Esophagus muscularis mucosa (tissue), 4 donors: ENCODE measurements at places on chromosomes 7 and 10. TPM values are rescaled to one million over a fixed set of nuclear protein-coding genes. Genes with fewer than 3 reads are reported as not detected.

- no peaks in the 10 kb centered on the region for H3K27me3 ChIP-seq
- no peak overlapping the region for H3K4me3 ChIP-seq
- H3K36me3 ChIP-seq: no peaks in the 10 kb centered on the region
- H3K4me1 ChIP-seq: peaks cover 15% of the 10 kb centered on the region
Observed at GRCh38 chr10:26832960-26833359, 27.8 kb downstream of the ABI1 start.

DNA sequence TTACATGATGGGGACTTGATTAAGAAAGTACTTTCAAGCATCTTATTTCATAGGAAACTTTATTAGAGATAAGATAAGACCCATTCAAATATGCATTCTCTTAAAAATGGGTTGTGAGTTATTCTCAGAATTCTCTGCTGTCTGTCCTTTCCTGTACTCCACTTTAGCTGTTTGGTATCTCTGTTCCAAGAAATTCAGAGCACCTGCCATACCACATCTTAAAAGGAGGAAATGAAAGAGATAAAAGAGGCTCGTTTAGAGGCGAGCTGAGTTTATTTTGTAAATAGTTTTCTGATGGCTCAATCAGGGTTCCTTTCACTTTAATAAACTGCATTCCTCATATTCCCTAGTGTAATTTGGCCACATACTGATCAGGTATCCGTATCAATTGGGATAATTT lies 87.2 kb downstream of the MDFIC start:
- no peak overlapping the region for H3K4me3 ChIP-seq
- DNase-seq: no peak
- H3K4me1 ChIP-seq: peaks cover 43% of the 10 kb centered on the region
- no peaks in the 10 kb centered on the region for H3K27me3 ChIP-seq

GRCh38 chr7:85000735-85001350 lies 186.0 kb downstream of the SEMA3D start:
- H3K4me1 ChIP-seq: peaks cover 7% of the 10 kb centered on the region
- H3K27me3 ChIP-seq: no peaks in the 10 kb centered on the region
- H3K4me3 ChIP-seq: no peak overlapping the region
- DNase-seq: no peak
- no peaks in the 10 kb centered on the region for H3K36me3 ChIP-seq
- no peak overlapping the region for H3K27ac ChIP-seq

Gene DGKI
- total RNA-seq: 0.66 TPM

DNA sequence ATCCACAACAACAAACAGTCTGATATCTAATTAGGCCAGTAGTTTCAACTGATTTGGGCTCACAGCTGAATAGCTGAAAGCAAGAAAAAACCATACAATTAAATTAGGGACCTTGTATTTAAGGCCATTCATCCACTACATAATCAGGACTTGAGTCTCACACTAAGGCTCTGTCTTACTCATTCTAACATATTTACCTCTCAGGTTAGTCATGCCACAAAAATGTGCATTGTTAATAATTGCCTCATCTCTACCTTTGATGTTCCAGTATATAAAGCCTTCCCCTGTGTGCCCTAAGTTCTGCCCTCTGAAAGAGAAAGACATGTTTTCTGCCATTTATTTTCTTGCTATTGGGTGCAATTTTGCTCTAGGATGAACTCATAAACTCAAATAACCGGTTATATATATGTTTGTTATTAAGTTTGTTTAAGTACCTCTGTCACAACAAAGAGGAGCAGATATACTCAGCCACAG lies 5.3 kb upstream of the C1GALT1 start:
- H3K36me3 ChIP-seq: no peaks in the 10 kb centered on the region
- no peak overlapping the region for H3K27ac ChIP-seq
- DNase-seq: no peak
- H3K4me1 ChIP-seq: no peaks in the 10 kb centered on the region
- H3K27me3 ChIP-seq: no peaks in the 10 kb centered on the region
- H3K4me3 ChIP-seq: no peak overlapping the region

- no peak for DNase-seq
- H3K4me1 ChIP-seq: no peaks in the 10 kb centered on the region
- H3K27me3 ChIP-seq: no peaks in the 10 kb centered on the region
Observed at GRCh38 chr7:51316262-51316665, 345 bp downstream of the COBL start.

GRCh38 chr7:123580406-123581161 lies 21.0 kb upstream of the ASB15 start:
- no peak for DNase-seq
- no peaks in the 10 kb centered on the region for H3K27me3 ChIP-seq
- H3K4me3 ChIP-seq: no peak overlapping the region
- no peaks in the 10 kb centered on the region for H3K36me3 ChIP-seq
- H3K4me1 ChIP-seq: no peaks in the 10 kb centered on the region

GRCh38 chr10:7826971-7827370 lies 8.7 kb downstream of the TAF3 start:
- no peak overlapping the region for H3K27ac ChIP-seq
- no peaks in the 10 kb centered on the region for H3K27me3 ChIP-seq
- H3K4me1 ChIP-seq: no peaks in the 10 kb centered on the region
- no peak overlapping the region for H3K4me3 ChIP-seq
- peaks cover 25% of the 10 kb centered on the region for H3K36me3 ChIP-seq

GRCh38 chr7:25308246-25308645 lies 80.0 kb upstream of the NPVF start:
- no peak for DNase-seq
- H3K27ac ChIP-seq: peak overlapping the region; percentile 50
- no peaks in the 10 kb centered on the region for H3K27me3 ChIP-seq

- no peak overlapping the region for H3K27ac ChIP-seq
- DNase-seq: no peak
- no peaks in the 10 kb centered on the region for H3K27me3 ChIP-seq
- H3K4me1 ChIP-seq: peaks cover 14% of the 10 kb centered on the region
- no peaks in the 10 kb centered on the region for H3K36me3 ChIP-seq
- no peak overlapping the region for H3K4me3 ChIP-seq
Observed at GRCh38 chr7:70660154-70660818, 471.7 kb upstream of the GALNT17 start.

DNA sequence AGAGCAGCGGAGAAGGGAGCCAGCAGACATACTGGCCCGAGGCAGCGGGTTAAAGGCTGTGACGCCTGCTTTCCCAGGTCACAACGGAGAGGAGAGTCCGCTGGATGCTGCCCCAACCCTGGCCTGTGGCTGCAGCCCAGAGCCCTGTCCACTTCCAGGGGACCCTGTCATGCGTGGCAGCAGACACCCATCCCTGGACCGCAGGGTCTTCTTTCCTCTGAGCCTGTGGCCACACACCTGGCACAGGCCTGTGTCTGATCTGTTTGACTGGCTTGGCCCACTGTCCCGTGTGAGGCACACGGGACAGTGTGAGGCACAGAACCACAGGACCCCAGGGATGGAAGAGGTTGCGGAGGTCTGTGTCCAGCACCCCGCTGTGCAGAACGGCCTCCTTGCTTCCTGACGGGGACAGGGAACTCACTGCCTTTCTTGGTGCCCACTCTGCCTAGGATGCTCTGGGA lies 42.4 kb downstream of the INSIG1 start:
- H3K27ac ChIP-seq: no peak overlapping the region
- H3K4me3 ChIP-seq: no peak overlapping the region
- H3K36me3 ChIP-seq: no peaks in the 10 kb centered on the region
- DNase-seq: no peak
- H3K27me3 ChIP-seq: peaks cover 66% of the 10 kb centered on the region

GRCh38 chr10:122475100-122475499 lies 13.7 kb downstream of the HTRA1 start:
- H3K36me3 ChIP-seq: no peaks in the 10 kb centered on the region
- peak overlapping the region; percentile 58 for H3K27ac ChIP-seq
- peak overlapping the region; percentile 20 for H3K4me3 ChIP-seq
- no peak for DNase-seq

DNA sequence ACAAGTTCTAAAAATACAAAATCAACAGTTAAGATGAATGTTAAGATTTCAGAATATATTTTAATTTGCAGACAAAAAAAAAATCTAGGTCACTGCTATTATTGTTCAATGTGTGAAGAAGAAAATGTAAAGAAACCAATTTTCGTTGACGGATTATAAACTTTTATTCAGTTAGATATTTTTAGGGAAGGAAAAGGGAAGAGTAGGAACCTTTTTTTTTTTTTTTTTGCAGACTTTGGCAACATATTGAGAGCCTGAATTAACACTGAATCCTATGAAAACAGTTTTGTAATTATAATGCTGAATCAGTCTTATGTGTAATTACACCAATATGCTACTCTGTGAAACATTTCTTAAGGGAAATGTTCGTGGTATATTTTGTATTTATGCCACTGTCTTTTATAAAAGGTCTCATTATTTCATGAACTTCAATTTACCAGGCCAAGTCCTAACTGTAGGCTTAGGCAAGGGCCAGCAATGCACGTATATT lies 106.3 kb downstream of the ST8SIA6 start:
- H3K27me3 ChIP-seq: no peaks in the 10 kb centered on the region
- peaks cover 6% of the 10 kb centered on the region for H3K4me1 ChIP-seq
- no peak overlapping the region for H3K27ac ChIP-seq
- no peaks in the 10 kb centered on the region for H3K36me3 ChIP-seq
- DNase-seq: no peak

- no peaks in the 10 kb centered on the region for H3K27me3 ChIP-seq
- no peak overlapping the region for H3K4me3 ChIP-seq
- H3K4me1 ChIP-seq: no peaks in the 10 kb centered on the region
- no peak for DNase-seq
- H3K36me3 ChIP-seq: no peaks in the 10 kb centered on the region
- H3K27ac ChIP-seq: no peak overlapping the region
Observed at GRCh38 chr7:41063116-41063515, 639.8 kb downstream of the INHBA start.

Gene ZNF282
- total RNA-seq: 17.0 TPM

- H3K27ac ChIP-seq: no peak overlapping the region
- H3K27me3 ChIP-seq: no peaks in the 10 kb centered on the region
- peaks cover 29% of the 10 kb centered on the region for H3K36me3 ChIP-seq
- no peak for DNase-seq
- H3K4me1 ChIP-seq: peaks cover 16% of the 10 kb centered on the region
- H3K4me3 ChIP-seq: no peak overlapping the region
Observed at GRCh38 chr7:734214-734613, 7.1 kb upstream of the PRKAR1B start.
